ENCODE measurements at places on chromosomes 4 and X.

- DNase-seq = no peak
Observed at GRCh38 chrX:2701600-2701999, 10.5 kb downstream of the CD99 start.

GRCh38 chr4:42562016-42562415 is 94.9 kb downstream of the ATP8A1 start:
- no peak for DNase-seq

DNA sequence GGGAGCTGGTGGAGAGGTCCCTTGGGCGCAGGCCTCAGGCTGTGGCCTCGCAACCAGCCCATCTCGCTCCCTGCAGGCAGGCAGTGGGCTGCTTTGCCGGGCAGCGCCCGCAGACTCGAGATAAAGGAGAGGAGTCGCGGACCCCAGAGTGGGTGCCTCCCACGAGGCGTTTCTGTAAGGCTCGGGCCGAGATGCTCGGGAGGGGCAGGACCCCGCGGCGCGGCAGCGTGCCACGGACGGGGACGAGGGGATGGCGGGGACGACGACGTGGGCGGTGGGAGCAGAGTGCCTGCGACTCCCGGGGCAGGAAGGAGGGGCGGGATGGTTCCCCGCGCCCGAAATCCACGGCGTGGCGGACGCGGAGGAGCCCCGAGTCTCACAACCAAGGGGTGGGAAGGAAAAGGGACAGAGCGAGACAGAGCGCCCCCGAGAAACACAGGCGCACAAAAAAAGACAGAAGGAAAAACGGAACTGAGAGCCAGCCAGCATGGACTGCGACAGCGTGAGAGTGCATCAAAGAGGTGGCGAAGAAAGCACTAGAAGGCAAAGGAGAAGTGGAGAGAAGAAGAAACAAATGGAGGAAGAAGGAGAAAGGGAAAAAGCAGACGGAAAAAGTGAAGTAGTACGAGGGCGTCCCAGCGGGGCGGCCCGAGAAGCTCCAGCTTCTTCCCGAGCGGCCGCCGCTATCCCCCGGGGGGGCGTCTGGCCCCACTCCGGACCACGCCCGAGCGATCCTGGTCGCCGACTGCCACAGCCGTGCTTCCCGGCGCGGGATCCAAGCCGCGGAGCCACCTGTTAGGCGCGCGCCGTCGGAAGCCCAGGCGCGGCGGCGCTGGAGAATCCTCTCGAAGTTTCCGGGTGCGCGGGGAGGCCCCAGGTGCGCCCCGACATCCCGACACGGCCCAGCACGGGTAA is 1.5 kb downstream of the BEND4 start:
- DNase-seq = no peak

DNA sequence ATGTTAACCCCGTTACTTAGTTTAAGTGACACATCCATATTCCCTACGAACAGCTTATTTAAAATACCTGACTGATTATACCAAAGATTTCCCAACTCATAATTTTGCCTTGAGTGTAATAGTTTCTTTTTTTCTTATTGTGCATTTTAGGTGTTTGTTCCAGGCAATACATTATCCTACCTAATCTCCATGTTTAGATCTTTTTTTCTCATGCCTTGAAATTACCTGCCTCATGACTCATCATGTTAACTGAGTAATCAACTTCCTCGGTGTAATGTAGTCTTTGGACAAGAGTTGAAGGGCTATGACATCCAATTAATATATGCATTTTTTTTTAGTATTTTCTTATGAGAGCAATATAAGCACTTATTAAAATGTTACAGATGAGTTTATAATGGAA is 228.7 kb upstream of the ANKRD50 start:
- DNase-seq = no peak

- DNase-seq = no peak
Observed at GRCh38 chr4:139857021-139857420, 191.4 kb downstream of the MGST2 start.

DNA sequence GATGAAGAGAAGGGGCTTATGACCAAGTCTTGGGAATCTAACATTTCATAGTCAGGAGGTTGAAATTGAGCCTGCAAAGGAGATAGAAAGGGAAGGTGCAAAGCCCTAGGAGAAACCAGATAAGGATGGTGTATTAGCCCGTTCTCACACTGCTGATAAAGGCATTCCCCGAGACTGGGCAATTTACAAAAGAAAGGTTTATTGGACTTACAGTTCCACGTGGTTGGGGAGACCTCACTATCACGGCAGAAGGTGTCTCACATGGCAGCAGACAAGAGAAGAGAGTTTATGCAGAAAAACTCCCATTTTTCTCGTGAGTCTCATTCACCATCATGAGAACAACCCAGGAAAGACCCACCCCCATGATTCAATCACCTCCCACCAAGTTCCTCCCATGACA is 129.5 kb upstream of the LNX1 start:
- no peak for DNase-seq

DNA sequence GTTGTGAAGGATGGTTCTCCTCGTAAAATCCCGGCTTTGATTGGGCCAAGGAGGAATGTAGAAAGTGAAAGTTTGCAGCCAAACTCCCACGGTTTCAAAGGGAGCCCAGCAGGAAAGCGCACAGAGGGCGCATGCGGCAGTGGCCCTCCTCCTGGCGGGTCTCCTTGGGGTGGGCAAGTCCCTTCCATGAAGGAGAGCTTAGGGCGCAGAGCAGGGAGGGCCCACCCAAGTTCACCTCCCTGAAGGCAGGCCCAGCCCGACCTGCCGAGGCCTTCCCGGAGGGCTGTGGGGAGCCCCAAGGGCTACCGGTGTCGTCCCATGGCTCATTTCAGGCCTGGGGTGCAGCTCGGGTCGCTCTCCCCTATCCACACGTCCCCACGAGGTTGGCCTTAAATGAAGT is 2.0 kb downstream of the PDZD4 start:
- no peak for DNase-seq

DNA sequence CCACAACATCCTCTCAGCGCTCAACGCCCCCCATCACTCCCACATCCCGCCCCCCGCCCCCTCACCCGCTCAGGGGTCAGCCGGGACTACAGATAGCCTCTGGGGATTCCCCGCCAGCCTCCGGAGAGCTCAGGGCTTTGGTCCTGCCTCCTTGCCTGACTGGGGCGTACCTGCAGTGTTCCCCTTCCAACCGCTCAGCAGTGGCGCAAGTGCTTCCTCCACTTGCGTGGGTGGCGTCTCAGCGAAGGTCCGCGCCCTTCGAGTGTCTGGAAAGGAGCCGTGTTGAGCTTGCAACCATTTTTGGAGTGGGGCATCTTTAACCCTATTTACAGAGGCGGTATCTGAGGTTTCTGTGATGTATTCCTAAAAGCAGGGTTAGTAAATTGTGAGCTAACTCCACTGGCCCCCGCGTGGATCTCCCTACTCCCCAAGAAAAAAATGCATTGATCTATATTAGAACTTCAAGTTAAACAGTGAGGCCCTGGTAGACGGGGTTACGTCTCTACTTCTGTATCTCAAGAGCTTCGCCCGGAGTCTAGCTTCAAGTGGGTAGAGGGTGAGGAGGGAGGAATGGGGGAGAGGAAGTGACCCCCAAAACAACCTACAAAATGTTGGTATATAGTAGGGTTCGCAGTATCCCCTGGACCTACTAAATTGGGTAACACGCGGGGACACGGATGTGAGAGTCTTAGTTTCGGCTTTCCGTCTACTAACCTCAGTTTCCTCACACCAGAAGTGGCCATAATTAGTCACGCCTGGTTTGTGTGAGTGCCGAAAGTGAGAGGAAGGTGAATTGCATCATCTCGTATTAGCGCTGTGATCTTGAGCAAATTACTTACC is 16.1 kb downstream of the NKX3-2 start:
- no peak for DNase-seq

DNA sequence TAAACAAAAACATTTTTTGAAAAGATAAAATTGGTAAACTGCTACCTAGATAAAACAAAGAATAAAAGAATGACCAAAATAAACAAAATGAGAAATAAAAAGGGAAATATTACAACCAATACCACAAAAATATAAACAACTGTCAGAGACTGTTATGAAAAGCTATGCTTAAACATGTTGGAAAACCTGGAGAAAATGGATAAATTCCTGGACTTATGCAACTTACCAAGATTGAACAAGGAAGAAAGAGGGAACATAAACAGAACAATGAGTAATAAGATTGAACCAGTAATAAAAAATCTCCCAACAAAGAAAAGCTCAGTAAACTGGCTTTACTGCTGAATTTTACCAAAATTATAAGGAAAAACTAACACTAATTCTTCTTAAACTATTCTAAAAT is 518.7 kb downstream of the GRXCR1 start:
- DNase-seq = no peak

Measured in caudate nucleus (tissue), 63 donors.